GM04503 (cell line): ENCODE measurements at places on chromosomes 11 and 22.
A peak's percentile ranks its signal among the peaks of the same experiment; 100 is the strongest.

- no peak for DNase-seq
These were observed 15.1 kb downstream of the CDKN1C start for GRCh38 chr11:2870460-2870859.

DNA sequence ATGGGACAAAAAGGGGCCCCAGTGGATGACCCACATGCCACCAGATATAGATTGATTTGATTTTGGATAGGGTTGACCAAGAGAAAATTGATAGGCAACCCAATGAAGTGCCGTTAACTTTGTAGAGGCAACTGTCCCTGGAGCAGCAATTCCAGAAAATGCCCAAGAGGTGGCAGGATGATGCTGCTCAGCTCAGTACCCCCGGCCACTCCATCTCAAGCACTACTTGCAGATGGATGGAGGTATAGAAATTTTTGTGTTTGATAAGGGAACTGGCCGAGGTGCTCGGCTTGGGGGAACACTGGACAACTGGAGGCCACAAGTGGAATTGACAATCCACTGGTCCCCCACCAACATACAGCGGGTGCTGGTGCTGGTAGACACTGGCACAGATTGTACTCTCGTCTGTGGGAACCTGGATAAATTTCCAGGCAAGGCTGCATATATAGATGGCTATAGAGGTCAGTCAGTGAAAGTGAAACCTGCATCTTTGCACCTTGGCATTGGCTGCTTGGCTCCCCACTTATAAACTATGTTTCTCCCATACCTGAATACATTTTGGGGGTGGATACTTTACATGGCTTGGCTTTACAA is 86.3 kb downstream of the CCDC83 start:
- DNase-seq: no peak

GRCh38 chr11:134155456-134155855 is 68.3 kb downstream of the NCAPD3 start:
- no peak for DNase-seq

- no peak for DNase-seq
These were observed 619 bp downstream of the MSANTD2 start for GRCh38 chr11:124799348-124800225.

- no peak for DNase-seq
These were observed 9.4 kb upstream of the PHOX2A start for GRCh38 chr11:72253392-72253791.

GRCh38 chr11:122672892-122673291 is 17.4 kb downstream of the UBASH3B start:
- DNase-seq: no peak

DNA sequence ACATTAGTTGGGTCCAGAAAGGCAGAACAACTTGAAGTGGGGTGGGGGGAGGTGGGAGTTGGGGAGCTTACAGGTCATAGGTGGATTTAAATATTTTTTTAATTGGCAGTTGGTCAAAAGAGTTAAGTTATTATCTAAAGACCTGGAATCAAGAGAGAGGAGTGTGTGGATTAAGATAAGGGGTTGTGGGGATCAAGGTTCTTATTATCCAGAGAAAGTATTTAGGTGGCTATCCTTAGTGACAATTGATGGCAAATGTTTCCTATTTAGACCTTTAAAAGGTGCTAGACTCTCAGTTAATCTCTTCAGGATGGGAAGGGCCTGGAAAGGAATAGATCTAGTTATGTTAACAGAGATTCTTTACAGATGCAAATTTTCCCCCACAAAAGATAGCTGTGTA is 120.7 kb upstream of the OR9Q1 start:
- no peak for DNase-seq

DNA sequence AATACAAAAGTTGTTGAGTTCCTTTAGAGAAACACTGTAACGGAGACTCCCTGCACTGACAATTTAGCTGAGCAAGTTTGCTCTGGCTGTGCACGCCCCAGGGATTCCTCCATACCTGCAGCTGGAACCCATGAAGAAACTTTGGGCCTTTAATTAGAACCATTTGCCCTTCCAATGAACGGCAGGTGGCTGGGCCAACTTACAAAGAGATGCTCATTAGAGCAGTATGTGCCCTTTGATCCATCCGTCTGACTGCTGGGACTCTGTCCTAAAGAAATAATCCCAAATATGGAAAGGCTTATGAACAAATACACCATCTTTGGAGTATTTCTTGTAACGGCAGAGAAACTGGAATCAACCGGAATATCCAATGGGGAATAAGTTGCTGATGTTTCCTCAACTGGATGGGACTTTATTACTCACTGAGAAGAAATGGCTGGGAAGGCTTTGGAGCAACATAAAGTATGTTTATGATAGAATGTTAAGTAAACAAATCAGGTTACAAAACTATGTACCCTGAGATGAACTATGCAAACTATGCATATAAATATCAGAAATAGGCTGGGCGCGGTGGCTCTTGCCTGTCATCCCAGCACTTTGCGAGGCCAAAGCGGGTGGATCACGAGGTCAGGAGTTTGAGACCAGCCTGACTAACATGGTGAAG is 24.4 kb upstream of the FBLN1 start:
- peak; percentile 90 for DNase-seq

DNA sequence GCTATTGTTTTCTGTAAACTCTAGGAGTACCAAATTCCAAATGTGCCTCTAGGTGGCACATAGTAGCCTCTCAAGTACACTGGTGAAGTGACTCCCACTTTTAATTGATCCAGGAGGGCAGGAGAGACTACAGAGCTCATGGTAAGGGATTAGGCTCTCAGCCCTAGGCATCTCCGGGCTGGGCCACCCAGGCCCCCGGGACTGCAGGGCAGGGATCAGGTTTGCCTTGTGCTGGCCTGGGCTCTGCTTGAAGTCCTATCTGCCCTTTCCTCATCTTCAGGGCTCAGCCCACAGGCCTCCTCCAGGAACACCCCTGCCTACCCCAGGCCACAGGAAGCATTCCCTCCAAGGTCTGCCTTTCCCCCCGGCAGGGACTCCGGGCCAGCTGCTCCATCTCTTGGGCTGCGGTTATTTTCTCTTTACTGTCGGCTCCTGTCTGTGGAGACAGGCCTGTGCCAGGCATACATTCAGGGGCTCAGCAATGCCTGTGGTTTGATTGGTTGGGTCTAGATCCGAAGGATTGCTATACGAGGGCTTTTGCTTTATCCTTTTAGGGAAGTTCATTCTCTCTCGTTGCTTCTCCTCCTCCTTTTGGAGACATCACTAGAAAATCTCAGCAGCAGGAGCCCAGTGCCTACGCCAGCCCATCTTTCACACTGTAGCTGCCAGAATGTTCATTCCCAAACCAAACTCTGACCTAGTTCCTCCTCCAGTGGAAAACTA is 32.8 kb downstream of the PARVA start:
- no peak for DNase-seq

DNA sequence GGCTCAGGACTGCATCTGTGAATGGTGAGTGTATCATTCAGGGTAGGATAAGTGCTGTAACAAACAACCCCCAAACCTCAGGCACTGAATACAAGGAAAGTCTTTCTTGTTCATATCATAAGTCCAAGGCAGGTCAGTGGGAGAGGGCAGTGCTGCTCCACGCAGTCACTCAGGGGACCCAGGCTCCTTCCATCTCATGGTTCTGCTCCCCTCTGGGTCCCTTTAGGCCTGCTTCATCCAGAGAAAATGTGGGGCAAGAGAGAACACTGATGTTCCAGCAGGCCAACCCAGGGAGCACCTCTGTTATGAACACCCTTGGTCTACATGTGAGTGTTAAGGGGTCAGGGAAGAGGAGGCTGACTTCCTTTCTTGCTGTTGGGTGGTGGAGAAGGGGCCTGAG is 187.8 kb downstream of the CHST1 start:
- no peak for DNase-seq

DNA sequence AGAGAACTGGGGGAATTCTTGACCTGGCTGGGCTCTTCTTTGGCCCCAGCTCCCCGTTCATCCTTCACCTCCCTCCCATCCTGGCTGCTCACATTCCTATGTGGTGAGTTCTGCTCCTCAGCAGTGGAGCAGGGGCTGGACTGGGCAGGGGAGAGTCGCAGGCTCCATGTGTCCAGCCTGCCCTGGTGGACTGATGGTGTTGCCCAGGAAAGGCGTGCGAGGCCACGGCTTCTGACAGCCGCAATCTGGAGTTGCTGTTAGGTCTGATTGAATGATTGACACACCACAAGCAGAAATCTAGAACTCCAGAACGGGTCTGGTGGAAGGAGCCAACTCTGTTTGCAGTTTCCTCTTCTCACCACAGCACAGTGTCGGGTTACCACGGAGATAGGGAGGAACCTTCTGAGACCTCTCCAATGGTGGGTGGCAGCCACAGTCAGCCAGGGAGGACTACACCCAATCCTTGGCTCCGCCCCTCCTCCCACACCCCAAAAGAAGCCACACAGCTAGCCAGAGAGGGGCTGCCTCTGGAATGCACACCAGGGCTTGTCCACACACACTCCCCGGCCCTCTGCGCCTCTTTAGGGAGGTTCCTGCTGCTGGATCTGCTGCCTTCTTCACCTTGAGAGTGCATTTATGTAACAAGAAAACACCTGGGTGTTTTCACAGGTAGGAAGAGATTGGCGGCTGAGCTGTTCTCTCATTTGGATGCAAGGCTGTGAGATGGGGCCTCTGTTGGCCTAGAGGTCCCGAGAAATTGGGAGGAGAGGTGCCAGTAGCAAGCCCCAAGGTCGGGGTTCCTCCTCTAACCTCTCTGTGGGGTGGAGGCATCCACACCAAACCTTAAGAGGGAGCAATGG is 56.4 kb upstream of the CD44 start:
- DNase-seq: peak; percentile 79

GRCh38 chr11:110147962-110148709 is 54.9 kb downstream of the ZC3H12C start:
- DNase-seq: peak; percentile 31

- no peak for DNase-seq
These were observed 14.0 kb downstream of the MYEOV start for GRCh38 chr11:69307871-69308431.

- DNase-seq: no peak
These were observed 135.8 kb downstream of the TRIM44 start for GRCh38 chr11:35798423-35798822.

DNA sequence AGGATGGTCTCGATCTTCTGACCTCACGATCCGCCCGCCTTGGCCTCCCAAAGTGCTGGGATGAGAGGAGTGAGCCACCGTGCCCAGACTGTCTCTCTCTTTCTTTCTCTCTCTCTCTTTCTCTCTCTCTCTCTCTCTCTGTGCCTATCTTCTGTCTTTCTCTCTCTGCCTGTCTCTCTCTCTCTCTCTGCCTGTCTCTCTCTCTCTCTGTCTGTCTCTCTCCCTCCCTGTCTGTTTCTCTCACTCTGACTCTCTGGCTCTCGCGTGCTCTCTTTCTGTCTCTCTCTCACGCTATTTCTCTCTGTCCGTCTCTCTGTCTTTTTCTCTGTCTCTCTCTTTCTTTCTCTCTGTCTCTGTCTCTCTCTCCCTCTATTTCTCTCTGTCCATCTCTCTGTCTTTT is 3911.2 kb upstream of the OR11H1 start:
- no peak for DNase-seq

DNA sequence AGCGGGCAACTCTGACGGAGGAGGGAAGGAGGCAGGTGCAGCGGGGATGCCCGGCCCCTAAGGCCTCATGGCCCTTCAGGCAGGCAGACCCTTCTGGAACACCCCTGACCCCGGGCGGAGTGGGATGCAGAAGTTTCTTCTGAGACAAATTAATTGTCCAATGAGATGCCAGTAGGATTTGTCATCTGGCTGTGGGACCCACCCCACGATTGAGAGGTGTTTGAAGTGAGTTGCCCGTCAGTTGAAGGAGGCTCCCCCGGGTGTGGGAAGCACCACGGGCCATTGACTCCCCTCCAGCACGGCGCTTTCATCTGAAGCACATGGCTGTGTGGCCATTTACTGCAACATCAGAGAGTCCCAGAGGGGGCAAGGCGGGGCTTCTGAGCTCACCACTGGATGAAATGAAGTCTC is 527.8 kb downstream of the BRD1 start:
- DNase-seq: no peak

DNA sequence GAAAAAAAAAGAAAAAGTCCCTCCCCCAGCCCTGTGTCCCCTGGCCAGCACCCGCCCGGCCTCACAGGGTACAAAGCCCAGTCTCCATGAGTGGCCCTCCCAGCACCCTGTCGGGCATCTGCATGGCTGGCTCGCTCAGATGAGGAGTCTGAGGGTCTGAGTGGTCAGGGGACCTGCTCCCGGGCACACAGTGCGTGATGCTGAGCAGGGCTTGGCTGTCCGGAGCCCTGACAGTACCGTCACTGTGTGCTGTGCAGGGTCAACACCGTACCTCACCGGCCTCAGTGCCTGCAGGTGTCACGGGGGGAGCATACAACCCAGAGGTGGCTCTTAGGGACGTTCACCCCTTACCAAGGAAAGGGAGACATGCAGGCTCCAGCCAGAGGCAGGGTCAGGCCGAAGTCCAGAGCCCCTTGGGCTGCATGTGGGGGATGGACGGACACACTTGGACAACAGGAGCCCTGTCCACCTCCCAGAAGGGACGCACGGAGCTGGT is 3.6 kb upstream of the PLXNB2 start:
- no peak for DNase-seq

- no peak for DNase-seq
These were observed 83.7 kb downstream of the TRAF6 start for GRCh38 chr11:36426226-36426848.

DNA sequence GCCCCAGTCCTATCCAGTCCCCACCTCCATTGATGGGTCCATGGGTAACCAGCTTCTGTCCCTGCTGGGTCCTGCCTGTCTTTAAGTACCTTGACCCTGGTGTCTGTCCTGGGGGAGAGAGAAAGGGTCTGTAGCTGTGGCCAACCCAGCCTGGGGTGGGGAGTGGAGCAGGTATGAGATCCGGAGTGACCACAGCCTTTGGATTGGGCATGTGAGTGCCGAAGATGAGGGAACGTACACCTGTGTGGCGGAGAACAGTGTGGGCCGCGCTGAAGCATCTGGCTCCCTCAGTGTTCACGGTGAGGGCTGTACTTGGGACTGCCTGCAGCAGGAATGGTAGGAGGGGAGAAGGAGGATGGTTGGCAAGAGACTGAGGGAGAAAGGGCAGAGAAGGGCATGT is 5.2 kb downstream of the ROBO3 start:
- DNase-seq: no peak

- no peak for DNase-seq
These were observed 944 bp downstream of the C11orf86 start for GRCh38 chr11:66976028-66976467.

DNA sequence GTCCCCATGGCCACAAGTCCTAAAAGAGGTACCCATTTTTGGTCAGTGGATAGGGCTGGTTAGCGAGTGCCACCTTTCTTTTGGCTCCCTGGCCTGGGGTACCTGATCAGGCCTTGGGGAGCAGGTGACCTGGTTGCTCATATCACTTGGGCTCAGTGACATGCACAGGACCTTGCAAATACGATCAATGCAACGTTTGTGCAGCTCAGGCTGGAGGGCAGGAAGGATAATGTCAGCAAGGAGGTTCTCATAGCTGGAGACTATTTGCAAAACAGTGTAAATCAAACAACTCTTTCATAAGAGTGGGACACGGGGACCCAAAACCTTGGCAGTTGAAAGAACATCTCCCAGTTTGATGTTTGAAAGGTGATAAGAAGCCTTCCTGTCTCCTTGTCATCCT is 127.4 kb upstream of the CADM1 start:
- no peak for DNase-seq

GRCh38 chr11:19393941-19394340 is 153.2 kb upstream of the E2F8 start:
- no peak for DNase-seq

GRCh38 chr11:88277349-88277915 is 60.1 kb downstream of the CTSC start:
- DNase-seq: no peak
